ENCODE measurements at places on chromosomes 3 and 15.

- no peak for DNase-seq
Observed at GRCh38 chr3:100213891-100214573, 46.8 kb upstream of the TBC1D23 start.

DNA sequence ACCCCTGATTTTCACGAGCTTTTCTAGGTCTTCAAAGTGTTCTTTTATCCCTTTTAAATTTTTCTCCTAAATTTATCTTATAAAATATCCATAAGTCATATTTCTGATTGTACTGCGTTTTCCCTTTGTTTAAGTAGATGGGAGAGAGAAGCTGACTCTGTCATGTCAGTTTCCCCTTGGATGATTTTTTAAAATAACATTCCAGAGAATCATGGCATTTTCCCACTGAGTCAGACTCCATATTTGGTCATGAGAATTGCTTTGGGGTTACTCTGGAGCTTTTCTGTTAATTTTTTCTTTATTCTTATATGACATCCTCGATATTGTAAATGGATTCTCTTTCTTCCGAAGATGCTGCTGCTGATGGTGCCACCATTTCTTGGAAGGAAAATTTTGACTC is 28.6 kb upstream of the UMPS start:
- no peak for DNase-seq

GRCh38 chr3:17823036-17823435 is 80.6 kb upstream of the TBC1D5 start:
- no peak for DNase-seq

GRCh38 chr15:52109559-52110451 is 2.8 kb downstream of the BCL2L10 start:
- no peak for DNase-seq

- DNase-seq = no peak
Observed at GRCh38 chr15:78909791-78910228, 35.0 kb downstream of the CTSH start.

GRCh38 chr15:85956532-85957275 is 123.0 kb upstream of the AGBL1 start:
- DNase-seq = no peak

DNA sequence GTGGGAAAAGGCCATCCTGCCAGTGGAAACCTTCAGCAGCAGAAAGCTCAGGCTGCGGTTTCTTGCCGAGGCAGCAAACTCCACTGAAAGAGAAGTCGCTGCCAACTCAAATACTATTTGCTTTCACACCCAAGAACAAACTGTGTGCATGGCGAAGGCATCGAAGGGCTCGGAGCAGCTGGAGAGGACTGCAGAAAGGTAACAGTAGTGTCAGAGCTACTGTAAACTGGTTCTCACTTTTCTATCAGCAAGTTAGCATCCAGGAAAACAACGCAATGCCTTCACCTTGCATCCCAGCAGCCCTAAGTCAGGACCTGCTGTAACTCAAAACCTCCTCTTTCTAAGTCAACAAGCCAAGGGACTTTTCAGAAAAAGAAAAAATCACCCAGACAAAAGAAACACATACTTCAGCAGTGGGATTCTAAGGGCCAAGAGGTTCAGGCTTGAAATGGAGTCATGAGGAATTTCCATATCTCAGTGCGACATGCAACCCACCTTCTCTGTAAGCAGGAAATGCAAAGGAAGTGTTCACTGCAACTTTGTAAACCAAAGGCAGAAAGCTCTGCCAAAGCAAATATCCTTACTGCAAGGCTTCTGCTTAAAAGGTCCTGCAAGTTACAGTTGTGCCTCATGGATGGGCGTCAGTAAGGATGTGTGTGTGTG is 193.5 kb downstream of the FOXP1 start:
- DNase-seq = peak; percentile 36

DNA sequence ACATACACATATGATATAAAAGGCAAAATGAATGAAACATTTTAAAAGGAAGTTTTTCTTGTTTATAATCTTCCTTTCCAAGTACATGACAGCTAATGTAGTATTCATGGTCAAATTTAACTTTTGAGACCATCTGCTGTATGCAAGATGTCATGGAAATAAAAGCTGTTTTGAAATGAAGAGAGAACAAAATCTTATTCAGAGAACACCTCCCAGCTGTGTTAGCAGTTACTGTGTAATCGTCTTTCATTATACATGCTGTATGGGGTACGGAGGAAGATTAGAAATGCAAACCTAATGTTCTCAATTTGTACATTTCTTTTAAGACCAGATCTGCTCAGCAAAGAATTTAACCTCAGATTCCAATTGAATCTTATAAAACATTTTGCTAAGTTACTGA is 1182.3 kb downstream of the OTOL1 start:
- no peak for DNase-seq

DNA sequence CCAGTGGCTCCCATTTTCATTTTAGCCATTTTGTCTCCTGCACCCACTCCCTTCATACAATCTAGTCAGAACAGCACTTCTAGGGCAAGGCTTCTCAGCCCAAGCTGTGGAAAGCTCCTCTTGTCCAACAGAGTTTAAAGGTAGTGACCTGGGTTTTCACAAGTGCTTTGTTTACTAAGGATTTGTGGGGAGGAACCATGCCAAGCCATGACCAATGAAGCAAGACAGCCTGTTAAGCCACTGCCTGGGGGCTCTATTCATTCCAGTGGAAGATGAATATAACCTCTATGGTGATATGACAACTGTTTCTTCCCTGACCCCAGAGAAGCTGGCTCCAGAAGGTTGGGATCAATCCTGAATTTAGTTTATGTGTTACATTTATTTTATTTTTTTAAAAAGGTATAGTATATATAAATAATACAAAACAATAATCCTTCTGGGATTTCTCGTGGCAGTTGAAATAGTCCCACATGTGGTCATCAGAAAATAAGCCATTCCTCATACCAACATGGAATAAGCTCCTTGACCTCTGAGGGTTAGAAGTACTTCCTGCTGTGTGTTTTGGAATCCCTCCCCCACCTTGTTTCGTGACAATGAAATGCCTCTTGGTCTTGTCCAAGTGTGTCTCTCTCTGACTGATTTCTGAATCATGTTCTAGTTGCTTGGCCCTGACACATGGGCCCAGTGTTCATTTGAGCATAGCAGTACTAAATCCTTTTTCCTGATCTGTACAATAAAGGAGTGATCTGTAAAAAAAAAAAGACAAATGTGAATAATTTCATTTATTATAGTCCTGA is 13.3 kb upstream of the THUMPD3 start:
- no peak for DNase-seq

GRCh38 chr15:75647370-75648155 is at the start of gene SNX33:
Gene SNX33, plus strand, starts transcription at chr15:75647912. Its CDS starts 1,191 bp downstream, at chr15:75649103.
- no peak for DNase-seq

GRCh38 chr3:4945324-4945723 is 33.9 kb upstream of the BHLHE40 start:
- DNase-seq = no peak

DNA sequence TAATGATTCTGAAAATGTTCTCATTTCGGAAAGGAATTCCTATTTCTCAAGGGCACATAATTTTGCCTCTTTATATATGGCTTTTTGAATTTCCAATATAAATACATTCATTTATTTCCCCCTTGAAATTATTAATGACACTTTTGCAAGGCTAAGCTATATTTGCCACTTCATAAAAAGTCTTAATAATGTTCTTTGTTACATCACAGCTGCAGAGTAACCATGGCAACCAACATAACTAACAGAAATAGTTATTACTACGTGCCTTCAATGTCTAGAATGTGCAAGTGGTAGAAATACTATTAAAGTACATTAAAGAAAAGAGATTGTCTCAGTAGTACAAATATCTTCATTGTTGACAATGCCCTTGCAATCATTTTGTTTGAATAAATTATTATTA is 471.8 kb downstream of the C3orf38 start:
- no peak for DNase-seq

DNA sequence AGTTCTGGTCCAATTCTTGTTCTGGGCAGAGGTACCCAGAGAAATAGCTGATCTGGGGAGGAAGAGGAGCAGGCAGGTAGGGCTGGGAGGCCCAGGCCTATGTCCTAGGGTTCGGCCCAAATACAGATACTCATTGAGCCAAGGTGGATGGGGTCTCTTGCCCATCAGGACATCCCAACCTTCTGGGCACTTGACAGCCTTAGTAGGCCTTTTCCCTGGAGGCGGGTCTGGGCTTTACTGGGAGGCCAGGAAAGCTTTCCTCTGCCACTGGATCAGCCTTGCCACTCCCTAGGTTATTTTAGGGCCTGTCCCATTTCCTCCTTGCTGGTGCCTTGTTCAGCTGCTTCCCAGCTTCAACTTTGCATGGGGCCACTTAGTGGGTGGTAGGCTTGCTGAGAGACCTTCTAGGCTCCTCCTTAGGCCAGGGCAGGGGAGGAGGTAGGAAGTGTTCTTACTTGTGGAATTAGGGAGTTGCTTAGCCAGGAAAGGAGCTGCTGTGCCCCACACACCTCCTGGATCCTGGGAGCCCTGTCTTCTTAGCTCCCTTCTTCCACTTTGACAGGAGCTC is 9.7 kb downstream of the TEX264 start:
- DNase-seq = no peak

GRCh38 chr3:131711114-131711768 is 208.5 kb upstream of the MRPL3 start:
- no peak for DNase-seq

DNA sequence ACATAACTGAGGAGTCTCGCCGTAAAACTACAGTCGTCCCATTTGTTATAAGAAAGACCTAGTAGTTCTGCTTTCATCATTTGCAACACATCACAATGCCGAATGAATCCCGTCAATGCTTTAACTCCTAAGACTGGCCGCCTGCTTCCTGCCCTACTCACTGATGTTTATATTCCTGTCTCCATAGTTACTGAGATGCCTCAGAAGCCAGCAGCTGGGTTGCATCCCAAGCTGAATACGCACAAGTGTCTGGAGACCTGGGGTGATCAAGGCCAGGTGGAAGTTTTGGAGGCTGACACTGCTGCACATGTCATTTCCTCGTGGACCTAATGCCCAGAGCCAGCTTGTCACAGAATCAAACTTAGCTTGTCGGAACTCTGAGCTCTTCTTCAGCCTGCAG is 95.2 kb upstream of the UBE2E1 start:
- DNase-seq = no peak

- DNase-seq = no peak
Observed at GRCh38 chr3:134665243-134665642, 14.4 kb upstream of the KY start.

GRCh38 chr3:6260551-6261191 is 600.2 kb upstream of the GRM7 start:
- DNase-seq = no peak

- DNase-seq = no peak
Observed at GRCh38 chr3:155889212-155889611, 18.8 kb downstream of the GMPS start.

DNA sequence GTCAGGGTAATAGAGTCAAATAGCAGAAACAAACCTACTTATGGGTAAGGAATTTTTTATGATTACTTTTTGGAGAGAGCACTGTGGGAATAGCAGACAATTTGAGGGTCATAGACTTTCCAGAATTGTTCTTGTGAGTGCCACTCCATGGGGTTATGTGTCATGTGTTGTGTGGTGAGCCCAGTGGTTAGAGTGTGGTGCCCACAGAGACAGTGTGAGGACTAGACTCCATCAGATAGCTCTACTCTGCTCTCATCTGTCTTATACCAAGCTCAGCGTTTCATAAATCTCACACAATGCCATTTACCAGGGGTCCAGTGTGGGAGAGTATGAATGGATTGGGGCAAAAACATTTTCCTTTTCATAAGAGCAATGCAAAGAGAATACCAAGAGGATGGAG is 188.9 kb downstream of the AGBL1 start:
- no peak for DNase-seq

GRCh38 chr3:7146529-7146928 is 285.6 kb downstream of the GRM7 start:
- DNase-seq = no peak

DNA sequence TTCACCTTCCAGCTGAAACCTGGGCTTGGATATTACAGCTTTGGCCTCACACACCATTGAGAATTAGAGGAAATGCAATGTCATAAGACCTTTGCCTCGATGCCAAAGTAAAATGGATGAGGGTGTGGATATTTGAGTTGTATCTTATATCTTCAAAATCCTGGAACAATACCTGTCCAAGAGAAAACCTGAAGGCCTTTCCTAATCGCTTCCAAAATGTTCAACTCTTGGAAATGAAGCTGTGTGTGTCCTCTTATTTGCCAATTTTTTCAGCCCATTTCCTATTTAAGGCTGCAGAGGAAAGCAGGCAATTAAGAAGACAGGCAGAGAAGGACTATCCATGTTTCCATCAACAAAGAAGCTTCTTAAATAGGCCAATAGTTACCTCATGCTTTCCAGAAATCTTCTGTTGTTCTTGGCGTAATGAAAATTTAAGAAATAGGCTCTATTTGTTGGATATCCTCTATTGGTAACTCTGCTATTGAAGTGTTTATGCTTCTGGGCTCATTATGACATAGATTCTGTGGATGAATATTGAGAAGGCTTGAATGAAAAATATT is 99.5 kb upstream of the ZBTB20 start:
- DNase-seq = no peak

DNA sequence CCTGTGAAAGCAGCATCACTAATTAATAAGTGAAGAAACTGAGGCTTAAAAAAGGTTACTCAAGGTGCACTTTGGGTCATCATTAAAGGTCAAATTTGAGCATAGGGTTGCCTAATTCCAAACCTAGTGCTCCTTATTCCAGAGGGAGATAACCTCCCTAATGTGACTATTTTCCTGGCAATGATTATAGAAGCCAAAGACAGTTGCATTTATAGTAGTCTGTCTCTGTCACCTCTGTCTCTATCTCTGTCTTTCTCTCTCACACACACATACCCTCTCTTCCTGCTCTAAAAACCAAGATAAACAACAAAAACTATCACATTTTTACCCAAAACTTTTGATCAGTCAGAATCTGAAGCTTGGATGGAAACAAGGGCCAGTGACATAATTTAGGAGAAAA is 172.0 kb upstream of the LMCD1 start:
- no peak for DNase-seq

GRCh38 chr15:101502572-101503295 is 13.2 kb upstream of the PCSK6 start:
- no peak for DNase-seq

DNA sequence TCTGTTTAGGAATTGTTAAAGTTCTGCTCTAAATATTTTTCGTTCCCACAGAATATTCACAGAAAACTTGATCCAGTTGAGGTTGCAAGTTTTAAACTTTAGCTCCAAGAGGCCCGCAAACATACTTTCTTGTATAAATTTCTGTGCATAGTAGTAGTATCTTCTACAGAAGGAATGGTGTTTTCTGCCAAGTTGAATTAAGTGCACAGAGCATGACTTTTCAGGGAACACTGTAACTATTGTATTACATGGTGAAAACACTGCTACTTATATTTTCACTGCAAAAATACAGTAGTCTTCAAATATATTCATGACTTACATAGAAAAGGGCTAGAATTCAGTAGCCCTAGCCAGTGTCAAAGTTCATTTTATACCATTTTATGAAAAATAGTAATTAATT is 67.0 kb downstream of the SUCNR1 start:
- DNase-seq = no peak

- no peak for DNase-seq
Observed at GRCh38 chr3:159616234-159616825, 372.3 kb upstream of the IL12A start.

All from NCI-H1092 (cell line).